ENCODE measurements at places on chromosomes 12 and 14.

DNA sequence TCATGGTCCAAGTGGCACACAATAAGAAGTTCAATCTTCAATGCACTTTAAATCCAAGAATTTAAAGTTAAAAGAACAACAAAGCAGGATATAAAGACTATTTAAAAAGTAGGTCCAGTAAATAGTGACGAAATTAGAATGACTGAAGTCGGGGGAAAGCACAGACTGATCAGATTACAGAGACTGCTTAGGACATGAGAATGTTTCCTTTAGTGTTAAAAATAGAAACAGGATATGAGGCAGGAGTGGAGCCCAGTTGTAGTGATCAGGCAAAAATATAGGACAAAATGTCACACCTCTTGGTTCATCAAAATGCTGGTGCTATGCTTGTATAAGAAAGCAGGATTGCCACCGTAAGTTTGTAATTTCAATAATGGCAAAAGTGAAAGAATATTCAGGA is 52.2 kb upstream of the CD163 start:
- no peak for DNase-seq

GRCh38 chr14:87994974-87995373 is 2.0 kb upstream of the GALC start:
- peak; percentile 76 for DNase-seq

DNA sequence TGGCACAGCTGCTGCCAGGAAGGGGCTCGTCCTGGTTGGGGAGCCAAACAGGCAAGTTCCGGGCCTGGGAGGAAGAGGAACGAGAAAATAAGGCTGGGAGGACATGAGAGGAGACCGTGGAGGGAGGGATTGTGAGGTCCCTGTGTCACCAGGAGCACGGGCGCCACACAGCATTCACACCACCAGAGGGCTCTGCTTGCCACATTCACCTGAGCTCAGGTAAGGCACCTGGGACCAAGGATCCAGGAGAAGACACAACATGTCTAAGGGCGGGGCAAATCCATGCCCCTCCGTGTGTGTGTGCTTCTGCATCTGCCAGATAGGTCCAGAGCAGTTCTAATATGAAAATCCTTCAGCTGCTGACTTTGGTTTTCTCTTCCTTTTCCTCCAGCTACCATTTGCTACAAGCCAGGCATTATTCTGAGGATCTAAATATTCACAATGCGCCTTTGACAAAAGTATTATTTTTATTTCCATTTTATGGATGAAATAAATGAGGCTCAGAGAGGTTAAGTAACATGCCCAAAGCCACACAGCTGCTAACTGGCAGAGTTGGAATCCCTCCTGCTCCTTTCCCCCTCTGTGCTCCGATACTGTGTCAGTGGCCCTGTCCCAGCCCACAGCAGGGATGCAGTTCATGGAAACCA is 14.6 kb downstream of the RAPGEF3 start:
- peak; percentile 74 for DNase-seq

DNA sequence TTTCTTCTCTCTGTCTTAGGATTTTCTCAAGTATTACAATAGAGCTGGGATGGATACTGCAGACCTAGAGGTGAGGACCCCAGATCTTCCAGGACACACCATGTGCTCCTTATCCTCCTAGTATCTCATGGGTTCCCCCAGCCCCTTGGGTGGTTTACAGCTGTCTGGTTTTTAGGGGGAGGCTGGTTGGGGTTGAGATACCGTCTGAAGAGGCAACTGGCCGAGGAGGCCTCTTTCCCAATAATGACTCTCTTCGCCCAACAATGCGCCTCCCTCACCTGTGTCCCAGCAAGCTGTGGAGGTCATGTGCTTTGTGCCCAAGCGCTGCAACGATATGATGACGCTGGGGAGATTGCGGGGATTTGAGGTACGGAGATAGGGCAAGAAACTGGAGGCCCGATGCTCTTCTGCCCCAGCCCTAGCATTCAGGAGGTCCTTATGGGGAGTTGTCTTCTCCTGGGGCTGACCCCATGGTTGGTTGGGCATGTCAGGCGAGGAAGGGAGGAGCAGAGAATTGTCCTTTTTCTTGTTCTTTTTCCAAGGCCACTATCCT is 3.8 kb downstream of the ARHGEF25 start:
- no peak for DNase-seq

DNA sequence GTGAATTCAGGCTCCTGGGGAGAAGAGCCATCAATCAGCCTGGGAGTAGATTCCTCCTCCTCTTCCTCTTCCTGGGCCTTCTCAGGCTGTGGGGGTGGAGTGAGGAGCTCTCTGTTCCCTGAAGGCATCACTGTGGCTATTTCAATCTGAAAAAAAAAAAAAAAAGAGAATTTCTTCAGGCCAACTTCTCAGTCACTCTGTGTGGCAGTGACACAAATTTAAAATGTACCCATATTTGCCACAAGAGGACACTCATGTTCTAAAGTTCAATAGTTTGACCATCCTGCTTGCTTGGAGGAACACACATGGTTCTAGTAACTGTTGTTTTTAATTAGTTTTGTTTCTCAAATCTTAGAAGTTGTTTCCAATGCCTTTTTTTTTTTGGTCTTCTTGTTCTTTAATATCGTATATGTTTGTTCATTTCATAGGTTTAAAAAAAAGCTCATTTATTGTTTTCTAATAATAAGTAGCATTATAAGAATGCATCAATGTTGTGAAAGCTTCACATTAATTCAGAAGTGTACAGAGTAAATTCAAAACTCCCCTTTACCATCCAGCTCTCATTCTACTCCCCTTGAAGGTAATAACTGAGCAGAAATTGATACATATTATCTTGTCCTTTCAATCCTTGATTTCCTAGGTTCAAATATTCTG is 23.3 kb upstream of the CCER1 start:
- DNase-seq = peak; percentile 14

DNA sequence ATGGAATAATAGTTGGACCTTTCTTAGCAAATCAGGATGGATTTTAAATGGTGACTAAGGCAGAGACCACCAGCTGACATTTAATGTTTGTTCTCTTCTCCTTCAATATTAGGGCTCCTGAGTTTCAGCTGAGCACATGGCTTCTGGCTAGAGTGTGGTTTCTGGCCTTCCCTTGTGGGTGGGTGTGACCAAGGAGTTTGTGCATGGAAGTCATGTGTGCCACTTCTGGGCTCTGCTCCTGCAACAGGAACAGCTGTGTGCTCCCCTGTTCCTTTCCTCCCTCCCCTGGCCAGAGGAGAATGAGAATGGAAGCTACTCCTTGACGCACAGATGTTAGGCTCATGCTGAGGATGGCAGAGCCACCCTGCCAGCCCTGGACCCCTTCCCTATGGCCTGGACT is 44.2 kb downstream of the CCDC175 start:
- no peak for DNase-seq

DNA sequence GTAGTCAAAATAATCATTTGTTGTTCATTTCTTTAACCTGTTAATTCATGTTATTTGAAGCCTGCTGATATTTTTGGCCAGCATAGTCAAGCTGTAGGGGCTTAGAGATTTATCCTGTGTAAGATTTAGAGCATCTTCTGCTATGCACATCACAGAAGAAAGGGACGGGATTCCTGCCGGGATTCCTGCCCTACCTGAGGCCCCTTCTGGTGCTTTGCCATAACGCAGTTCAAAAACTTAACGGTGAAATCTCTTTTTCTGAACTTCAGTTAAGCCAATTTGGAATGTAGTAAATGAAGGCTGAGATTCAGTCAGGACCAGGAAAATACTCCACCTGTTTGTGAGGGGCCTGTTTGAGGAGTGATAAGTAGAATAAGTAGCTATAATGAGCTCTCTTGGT is 50.7 kb upstream of the TMEM260 start:
- DNase-seq = no peak

- DNase-seq = no peak
Measured at GRCh38 chr12:52906191-52906601, 1.3 kb upstream of the KRT8 start.

GRCh38 chr12:95318071-95318545 is 100.5 kb downstream of the VEZT start:
- DNase-seq = no peak

DNA sequence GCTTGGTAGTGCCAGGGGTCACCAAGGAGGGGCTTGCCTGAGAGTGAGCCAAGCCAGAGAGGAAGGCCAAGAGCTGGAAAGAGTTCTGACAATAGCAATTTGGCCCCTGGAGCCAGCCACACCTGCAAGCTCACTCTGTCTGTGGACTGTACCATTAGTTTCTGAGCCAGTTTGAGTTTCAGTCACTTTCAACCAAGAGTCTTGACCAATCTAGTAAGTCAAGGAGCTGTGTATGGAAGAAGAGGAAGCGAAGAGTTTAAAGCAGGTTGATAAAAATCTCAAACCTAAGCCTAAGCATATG is 38.5 kb downstream of the NT5DC3 start:
- no peak for DNase-seq

DNA sequence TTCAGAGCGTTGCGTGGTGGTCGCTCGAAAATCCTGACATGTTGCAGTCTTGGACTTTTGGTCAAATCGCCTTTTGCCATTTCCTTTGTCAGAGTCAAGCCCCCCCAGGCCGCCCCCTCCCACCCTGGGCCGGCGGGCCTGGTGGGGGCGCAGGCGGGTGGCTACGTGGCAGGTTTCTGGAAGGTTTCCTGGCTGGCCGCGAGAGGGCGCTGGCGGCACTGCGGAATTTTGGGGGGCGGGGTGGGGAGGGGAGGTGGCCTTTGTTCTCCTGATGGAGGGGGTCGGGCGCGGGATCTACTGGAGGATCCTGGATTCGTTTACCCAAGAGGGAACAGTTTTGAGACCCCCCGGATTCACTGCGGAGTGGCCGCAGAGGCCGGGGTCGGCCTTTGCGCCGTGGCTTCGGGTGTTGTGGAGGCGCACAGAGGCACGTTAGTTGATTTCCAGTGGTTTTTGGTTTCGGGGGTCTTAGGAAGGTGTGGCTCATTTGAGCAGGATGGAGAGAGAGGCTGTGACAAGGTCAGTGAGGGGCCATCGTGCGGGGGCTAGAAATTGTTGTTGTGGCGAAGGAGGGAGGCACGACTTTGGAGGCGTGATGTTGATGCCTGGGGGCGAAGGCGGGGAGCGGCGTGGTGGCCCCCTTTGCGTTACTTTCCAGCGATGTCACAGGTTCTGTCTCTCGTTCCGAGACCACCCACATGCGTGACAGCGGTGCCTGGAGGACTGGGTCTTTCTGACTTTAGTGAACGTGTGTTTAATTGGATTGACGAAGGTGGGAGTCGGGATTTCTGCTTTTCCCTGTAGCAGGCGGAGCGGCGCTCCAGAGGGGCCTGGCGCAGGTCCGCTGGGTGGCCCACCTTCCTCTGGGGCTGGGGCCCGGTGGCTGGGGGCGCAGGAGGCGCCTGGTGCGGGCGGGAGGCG is 1.4 kb downstream of the MEG3 start:
- no peak for DNase-seq

DNA sequence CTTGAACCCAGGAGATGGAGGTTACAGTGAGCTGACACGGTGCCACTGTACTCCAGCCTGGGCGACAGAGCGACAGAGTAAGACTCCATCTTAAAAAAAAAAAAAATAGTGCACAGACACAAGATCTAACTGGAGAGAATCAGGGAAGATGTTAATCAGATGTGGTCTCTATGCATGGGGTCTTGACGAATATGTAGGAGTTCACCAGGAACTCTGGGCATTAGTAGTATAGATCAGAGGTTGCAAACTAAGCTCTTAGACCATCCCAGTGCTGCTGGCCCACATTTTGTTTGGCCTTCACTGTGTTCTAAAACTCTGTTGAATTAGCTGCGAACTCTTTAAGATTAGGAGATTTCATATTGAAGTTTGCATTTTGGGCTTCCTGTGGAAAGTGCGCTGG is 31.6 kb downstream of the SNRNP35 start:
- DNase-seq = no peak

- no peak for DNase-seq
Measured at GRCh38 chr14:66228267-66228970, 257.8 kb upstream of the CCDC196 start.

DNA sequence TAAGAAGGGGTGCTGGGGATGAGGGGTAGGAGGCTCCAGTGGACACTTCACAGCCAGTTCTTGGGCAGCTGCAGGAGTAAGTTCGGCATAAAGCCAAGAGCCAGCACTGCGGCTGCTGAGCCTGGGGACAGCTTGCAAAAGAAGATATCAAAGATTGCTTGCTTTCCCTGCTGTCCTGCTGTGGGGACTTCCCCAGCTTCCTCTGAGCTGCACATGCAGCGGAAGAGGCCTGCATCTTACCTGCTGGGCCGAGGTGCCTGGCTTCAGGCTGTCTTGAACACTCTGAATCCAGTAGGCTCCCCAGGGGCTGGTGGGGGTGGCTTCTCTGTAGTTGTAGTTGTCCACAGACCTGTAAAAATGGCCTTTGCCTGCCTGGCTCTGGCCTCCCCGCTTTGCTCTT is 1.3 kb downstream of the CHGA start:
- no peak for DNase-seq

DNA sequence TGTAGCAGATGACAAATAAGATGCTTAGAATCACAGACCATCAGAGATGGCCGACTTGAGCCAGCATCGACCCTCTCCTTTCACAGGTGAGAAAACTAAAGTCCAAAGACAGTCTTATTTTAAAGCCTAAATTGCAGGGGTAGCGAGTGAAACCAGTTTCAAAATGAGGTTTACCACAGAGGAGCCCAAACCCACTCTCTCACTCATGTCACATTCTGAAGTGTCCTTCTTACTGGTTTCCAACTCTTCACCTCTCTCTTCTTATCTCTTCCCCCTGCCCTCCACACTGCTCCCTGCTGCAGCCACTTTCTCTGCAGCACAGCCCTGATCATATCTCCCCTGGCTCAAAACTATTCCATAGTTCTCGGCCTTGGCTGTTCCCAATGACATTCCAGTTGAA is 57.0 kb upstream of the NID2 start:
- DNase-seq = no peak

DNA sequence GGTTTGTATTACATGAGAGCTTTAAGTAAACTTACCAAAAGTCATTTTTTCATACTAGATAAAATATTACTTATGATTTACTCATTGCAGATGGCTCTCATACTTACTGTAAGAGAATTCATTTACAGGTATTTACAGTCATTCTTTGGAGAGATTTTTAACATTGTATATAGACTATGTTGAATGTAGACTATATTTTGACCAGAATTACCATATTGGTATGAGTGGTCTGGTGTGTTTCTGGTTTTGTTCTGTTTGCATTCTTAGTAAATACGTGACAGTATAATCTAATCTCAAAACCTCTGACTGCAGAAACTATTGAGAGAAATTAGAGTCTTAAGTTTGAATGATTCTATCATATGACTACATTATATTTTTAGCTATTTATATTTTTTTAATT is 91.1 kb downstream of the USP15 start:
- DNase-seq = no peak

Measured in CD4-positive, alpha-beta T cell treated with Interleukin-17A for 1 hour (primary cell).